ENCODE measurements at places on chromosomes 1 and 21. TPM values are rescaled to one million over a fixed set of nuclear protein-coding genes. Genes with fewer than 3 reads are reported as not detected.

The ACTL8 gene
- not detected for polyA plus RNA-seq

The WDR26 gene
- 29.7 TPM for polyA plus RNA-seq

The MCOLN2 gene
- 0.32 TPM for polyA plus RNA-seq

The NOTCH2NLA gene
- polyA plus RNA-seq, result 12.7 TPM

The RAB29 gene
- 10.6 TPM for polyA plus RNA-seq

The ELAPOR1 gene
- polyA plus RNA-seq, result 0.18 TPM

The NMNAT2 gene
- polyA plus RNA-seq, result 14.1 TPM

The TPTE gene
- polyA plus RNA-seq, result not detected

The NPR1 gene
- polyA plus RNA-seq, result 26.0 TPM

The LCE2B gene
- not detected for polyA plus RNA-seq

The S100A7 gene
- polyA plus RNA-seq, result not detected

The LY9 gene
- polyA plus RNA-seq, result 0.09 TPM

The BATF3 gene
- polyA plus RNA-seq, result 0.75 TPM

The TEX38 gene
- polyA plus RNA-seq, result 0.14 TPM

The MAP1LC3C gene
- 0.25 TPM for polyA plus RNA-seq

The SUMO3 gene
- polyA plus RNA-seq, result 53.3 TPM

The PGBD5 gene
- 18.5 TPM for polyA plus RNA-seq

The SMYD3 gene
- 6.8 TPM for polyA plus RNA-seq

All from right cardiac atrium (tissue), 5 donors.